Hippocampal formation (tissue), 2 donors: ENCODE measurements at places on chromosomes 3 and 15.

DNA sequence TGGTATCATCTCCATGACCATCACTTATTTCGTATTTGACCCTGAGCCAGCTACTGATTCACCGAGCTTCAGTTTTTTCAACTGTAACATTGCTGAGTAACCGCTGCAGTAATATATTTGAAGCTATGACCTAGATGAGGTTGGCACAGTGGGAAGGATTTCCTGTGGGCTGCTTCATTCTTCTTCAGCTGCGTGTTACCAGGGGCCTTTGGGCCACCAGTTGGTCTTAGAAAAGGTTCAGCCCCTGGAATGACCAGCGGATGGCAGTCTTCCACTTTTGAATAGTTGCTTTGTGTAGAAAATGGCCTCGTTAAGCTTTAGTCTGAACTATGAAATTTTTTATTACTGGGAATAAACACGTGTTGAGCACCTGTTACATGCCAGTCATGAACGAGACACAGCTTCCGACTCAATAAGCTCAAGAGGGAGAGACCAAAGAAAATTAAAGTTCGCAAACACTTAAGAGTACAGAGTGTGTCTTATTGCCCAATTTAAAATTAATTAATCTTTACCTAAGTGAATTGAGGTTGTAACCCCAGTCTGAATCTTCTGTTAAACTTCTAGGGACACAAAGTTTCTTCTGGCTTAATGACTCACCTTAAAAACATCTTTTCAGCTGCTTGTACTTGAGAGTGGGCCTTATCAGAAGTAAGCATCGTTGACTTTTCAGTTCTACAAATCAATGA lies 57.6 kb upstream of the NR2E3 start:
- no peak for DNase-seq

DNA sequence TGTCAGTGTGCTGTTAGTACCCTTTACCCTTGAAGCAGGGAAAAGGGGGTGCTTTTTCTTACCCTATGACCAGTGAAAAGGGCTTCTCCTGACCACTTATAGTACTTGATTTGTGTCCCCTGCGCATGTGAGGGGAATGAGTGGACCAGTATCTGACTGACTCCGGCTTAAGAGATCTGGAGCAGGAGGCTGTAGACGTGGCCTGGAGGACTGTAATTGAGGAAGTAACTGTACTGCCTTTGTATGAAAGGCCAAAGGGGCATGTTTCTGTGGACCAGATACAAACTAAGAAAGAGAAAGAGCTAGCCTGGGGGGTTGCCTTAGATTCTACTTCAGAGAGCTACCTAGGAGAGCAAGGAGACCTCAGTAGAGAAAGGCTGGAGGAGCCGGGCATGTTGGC lies 89.9 kb upstream of the TBL1XR1 start:
- DNase-seq: no peak

DNA sequence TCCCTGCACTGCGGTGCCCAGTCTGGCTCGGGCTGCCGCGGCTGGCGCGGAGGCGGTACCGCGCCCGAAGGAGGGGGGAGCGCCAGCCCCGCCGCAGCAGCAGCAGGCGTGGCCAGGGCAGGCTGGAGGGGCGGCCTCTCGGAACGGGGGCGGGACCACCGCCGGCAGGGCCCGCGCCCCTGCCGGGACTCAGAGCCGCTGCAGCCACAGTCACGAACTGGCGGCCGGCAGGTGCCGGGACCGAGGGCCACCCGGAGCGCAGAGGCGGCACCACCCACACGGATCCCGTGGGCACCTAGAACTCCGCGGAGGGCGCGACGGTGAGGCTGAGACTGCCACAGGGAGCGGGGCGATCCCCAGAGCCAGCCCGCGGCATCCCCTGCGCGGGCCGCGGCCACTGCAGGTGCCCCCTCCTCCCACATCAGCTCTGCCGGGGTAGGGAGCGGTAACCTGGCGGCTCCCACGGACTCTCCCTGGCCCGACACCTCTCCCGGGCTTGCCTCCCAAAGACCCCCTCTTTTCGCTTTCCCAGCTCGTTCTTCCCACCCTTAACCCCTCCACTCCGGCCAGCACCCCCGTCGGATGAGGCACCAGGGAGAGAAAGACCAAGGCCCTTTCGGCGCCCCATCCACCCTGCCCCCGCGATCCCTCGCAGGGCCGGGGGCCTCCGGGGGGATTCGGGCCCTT lies at the start of gene VWA5B2:
VWA5B2 (plus strand) TSS at position 192 of the 687 bp plus-strand sequence. CDS start 944 bp downstream, outside the sequence.
- DNase-seq: no peak

DNA sequence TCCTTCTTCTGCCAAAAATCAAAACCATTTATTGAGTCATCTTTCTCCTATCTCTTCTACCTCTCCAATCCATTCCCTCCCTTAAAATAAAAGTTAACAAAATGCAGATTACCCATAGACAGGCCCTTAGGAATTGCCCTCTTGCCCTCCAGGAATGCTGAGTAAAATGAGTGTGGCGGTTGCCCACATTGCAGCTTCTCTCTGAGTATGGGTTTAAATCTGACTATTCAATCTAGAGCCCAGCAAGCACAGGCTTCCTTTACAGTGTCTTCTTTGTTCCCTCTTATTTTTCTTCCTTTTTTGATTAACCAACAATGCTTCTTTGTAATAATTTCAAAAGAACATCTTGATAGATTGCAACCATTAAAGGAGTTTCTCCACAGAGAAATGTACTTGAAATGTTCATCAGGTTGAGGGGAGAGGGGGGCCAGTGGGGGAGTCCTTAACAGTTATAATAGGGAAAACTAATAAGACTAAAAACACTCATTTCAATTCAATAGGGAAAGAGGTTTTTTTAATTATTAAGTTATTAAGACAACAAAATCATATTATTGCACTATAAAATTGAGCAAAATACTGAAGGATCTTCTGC lies 135.3 kb upstream of the LMCD1 start:
- DNase-seq: peak; percentile 2

GRCh38 chr3:66348704-66349103 lies 127.9 kb downstream of the SLC25A26 start:
- DNase-seq: peak; percentile 16

- DNase-seq: peak; percentile 66
Measured at GRCh38 chr3:72041511-72041910, 256.6 kb upstream of the PROK2 start.

- DNase-seq: no peak
Measured at GRCh38 chr3:168269001-168269400, 173.3 kb upstream of the GOLIM4 start.

DNA sequence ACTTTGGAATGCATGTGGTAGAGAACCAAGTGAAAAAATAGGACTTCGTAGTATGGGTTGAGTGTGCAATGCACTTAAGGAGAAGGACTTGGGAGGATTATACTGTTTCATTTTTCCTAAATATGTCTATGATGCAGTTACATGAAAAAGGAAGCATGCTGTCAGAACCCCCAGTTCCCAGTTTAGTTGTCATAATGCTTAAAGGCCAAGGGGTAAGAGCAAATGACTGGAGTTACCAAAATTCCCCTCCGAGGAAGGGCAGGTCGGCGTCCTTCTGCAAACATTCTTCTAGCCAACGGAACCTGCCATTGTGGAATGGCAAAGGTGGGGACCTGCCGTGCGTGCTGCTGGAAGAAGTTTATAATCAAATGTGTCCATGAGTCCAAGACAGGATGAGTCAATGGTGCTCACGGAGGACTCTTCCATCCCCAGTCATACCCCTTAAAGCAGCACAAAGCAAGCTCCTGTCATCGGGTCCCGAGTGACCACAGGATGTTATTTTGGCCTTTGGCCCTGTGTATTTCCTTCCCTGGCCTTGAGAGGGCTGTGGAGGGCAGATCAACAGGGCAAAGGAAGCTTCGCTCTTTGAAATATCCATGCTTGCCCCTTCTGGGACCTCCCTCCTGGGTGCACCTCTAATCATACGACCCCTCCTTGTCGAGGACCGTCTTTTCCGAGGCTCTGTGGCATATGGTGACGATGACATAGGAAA lies 93.2 kb downstream of the SLCO3A1 start:
- no peak for DNase-seq

GRCh38 chr3:172289583-172289982 lies 158.7 kb downstream of the GHSR start:
- no peak for DNase-seq

- no peak for DNase-seq
Measured at GRCh38 chr3:191070762-191071403, 128.2 kb upstream of the OSTN start.

GRCh38 chr3:122512284-122512683 lies 2.5 kb downstream of the KPNA1 start:
- no peak for DNase-seq

- DNase-seq: no peak
Measured at GRCh38 chr15:75666823-75667501, 19.2 kb downstream of the SNX33 start.

- DNase-seq: no peak
Measured at GRCh38 chr15:31335989-31336592, 9.5 kb downstream of the KLF13 start.

GRCh38 chr15:68256675-68257450 lies 20.7 kb upstream of the FEM1B start:
- peak; percentile 87 for DNase-seq

- no peak for DNase-seq
Measured at GRCh38 chr15:78841891-78842290, 30.6 kb upstream of the ADAMTS7 start.

DNA sequence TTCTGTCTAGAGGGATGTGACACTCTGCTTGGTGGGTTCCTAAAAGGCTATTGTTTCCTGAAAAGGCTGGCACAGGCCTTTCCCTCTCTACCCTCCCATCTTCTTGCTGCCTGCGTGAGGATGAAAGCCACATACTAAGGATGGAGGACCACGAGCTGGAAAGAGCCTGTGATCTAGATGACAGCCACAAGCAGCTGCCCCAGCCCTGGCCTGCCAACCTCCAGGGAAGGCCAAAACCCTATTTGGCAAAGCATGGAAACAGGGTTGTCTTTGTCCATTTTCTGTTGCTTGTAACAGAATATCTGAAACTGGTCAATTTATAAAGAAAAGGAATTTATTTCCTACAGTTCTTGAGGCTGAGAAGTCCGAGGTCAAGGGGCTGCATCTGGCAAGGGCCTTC lies 144.5 kb downstream of the FBLN2 start:
- DNase-seq: no peak

- no peak for DNase-seq
Measured at GRCh38 chr15:67766968-67767367, 58.3 kb upstream of the SKOR1 start.
